ENCODE measurements at places on chromosomes 2 and 18.

GRCh38 chr2:1864301-1864980 lies 120.1 kb upstream of the PXDN start:
- no peak for DNase-seq

GRCh38 chr2:24892928-24893327 lies 27.1 kb downstream of the ADCY3 start:
- DNase-seq = peak; percentile 42

- DNase-seq = no peak
Observed at GRCh38 chr2:6526093-6526824, 339.4 kb downstream of the CMPK2 start.

DNA sequence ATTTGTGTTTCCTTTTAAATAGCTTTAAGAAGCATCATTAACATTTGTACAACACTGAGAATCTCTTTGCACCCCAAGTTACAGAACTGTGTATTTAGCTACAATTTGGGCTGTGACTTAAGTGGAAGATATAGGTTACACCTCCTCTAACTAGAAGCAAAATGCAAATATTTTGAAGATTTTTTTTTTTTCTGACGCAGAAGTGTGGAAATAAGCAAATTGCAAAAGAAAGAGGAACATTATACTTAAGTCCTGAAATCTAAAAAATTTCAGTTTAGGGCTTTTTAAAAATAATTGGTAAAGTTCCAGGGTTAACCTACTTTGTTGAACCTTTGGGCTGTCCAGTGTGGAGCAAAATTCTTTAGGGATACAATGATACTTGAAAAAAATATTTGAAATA lies 41.4 kb upstream of the RBMS1 start:
- DNase-seq = no peak

DNA sequence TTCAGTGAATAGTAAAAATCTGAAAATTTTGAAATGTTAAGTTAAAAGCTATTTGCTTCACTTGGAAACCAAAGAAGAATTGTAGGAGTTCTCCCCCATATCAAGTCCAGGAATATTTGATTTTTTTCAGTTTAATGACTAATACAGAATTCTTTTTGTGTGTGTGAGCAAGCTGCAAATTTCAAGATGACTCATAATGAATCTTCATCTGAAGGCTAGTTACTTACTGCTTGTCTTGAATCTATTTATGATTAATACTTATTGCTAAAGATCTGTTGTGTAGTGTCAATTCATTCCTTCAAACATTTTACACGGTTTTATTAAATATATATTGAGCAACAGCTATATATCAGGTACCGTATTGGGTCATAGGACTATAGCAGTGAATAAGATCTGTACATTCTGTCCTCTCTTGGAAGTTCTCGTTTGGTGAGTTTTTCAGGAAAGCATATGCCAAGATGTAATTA lies 47.8 kb upstream of the CAVIN2 start:
- peak; percentile 87 for DNase-seq

DNA sequence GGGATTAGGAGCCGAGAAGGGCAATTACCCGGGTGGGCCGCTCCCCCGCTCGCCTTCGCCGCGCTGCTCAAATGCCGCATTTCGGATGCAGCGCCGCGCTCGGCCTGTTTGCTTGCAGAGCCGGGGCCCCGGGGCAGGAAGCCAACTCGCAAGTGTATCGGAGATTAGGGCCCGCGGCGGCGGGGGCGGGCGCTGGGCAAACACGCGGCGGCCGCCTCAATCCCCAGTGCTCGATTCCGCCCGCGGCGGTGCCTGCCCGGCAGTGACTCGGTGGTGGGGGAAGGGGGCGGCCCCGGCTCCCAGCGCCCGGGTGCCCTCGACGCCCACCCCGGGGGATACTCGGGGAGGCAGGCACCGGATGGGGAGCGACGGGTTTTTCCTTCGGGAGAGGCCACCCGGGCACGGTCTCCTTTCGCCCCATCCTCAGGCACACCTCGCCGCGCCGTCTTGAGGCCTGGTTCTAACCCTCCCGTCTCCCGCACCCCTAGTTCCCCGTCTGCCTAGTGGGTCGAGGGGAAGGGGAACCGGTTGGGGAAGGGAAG lies 26.6 kb upstream of the NOTO start:
- DNase-seq = peak; percentile 87

GRCh38 chr2:206056286-206056685 lies 29.7 kb downstream of the INO80D start:
- no peak for DNase-seq

GRCh38 chr18:11944252-11944651 lies 36.1 kb upstream of the MPPE1 start:
- no peak for DNase-seq

DNA sequence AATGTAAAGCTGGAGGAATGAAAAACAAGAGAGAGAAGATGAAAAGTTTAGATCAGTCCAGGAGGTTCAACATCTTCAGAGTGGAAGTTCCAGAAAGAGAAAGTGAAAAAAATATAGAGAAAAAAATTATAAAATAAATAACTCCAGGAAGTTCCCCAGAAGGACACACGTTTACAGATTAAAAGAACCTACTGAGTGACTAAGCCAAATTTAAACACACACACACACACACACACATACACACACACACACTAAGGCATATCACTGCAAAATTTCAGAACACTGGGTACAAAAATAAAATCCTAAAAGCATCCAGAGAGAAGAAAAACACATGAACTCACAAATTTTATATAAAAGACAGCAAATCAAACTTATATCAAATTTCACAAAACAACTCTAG lies 85.9 kb upstream of the PMAIP1 start:
- DNase-seq = no peak

DNA sequence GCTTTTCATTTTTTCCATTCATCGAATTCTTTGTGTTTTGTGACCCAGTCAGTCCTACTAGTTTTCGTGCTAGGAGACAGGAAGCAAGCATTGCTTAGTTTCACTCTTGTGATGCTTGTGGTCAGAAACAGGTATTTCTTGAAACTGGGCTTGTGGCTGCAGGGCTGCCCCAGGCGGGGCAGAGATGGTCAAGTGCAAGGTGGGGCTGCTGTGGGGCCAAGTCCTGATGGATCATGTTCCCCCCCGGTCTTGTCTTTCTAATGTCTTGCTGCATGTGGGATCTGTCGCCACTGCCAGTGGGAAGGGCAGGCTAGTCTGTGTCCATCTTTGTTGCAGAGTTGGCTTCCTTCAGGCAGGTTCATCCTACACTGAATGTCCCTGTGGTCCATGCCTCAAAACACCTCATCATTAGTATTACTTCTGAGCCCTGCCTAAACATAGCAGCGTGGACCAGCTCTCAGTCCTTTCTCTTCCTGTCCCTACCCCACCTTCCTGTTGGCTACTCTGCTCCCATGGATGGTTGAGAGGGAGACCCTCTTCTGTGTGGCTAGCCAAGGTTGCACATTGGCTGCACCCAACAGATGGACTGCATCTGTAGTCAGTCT lies 38.7 kb downstream of the INPP4A start:
- no peak for DNase-seq
